Ecto neural progenitor cell (in vitro differentiated cells): ENCODE measurements at places on chromosomes 4 and X.

GRCh38 chr4:76449362-76449767, 14.3 kb downstream of the SHROOM3 start:
- no peak for DNase-seq

- DNase-seq, result no peak
Observed at GRCh38 chr4:2255501-2256155, 6.3 kb downstream of the MXD4 start.

GRCh38 chrX:45628041-45628440, 427.4 kb upstream of the DIPK2B start:
- no peak for DNase-seq

DNA sequence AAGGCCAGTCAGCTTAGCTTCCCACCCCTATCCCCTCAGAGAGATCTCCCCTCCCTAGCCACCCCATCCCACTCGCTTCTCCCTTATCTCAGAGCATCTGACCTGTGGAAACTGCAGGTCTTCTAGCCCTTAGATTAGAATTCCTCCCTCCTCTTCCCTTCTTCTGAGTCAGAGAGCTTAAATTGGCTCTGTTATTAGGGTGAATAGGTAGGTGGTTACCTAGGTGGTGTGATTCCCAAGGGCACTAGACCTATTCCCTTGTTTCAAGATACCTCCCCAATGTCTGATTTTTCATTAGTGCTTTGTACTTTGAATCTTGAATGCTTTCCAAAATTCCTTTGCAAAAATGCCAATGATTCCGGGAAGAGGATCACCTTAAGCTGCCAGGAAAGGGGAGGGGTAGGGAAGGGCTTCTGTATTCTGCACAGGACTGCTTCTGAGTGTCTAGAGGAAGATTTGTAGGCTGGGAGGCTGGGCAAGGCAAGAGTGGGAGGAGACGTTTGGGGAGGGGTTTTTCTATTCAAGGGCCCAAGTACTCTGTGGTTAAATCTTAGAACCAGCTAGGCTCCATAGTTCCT, 24.5 kb upstream of the MSN start:
- no peak for DNase-seq

DNA sequence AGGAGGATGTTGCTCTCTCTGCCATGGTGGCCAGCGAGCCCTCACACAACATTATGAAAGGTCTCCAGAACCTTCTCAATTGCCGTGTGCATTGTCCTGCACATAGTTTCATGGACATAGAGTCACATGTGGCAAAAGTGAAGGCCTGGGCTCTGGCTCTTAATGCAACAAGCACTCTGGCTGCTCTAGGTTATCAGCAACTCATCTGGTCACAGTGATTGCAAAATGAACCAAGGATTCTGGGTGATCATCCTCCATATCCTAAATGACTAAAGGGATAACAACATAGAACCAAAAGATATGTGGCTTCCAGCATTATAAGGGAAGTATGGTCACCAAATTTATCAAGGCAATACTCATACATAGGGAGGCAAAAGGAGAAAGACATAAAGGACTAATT, 175.2 kb downstream of the MGST2 start:
- no peak for DNase-seq

DNA sequence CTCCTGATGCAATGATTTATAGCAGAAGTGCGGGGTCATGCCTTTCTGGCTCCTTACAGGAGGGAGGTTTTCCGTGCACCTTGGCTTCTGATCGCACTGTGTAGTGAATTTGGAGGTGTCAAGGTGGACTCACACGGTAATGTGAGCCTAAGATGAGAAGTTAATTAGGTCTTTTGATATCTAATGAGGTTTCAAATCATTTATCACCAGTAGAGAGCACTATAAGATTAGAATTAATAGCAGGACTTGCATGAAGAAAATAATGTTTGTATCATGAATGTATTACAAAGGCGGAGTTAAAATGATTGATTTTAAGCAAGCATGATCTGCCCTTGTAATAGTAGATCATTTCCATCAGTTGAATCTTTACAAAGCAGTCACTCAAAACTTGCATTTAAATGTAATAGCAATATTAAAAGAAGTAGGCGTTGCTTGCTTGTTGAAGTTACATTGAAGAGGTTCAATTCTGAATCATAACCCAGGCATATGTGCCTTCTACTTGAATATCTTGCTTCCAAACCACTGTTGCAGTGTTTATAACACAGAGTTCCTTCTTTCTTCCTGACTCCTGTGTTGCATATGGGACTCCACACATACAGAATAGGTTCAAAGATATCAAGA, 152.1 kb downstream of the FMR1NB start:
- no peak for DNase-seq

DNA sequence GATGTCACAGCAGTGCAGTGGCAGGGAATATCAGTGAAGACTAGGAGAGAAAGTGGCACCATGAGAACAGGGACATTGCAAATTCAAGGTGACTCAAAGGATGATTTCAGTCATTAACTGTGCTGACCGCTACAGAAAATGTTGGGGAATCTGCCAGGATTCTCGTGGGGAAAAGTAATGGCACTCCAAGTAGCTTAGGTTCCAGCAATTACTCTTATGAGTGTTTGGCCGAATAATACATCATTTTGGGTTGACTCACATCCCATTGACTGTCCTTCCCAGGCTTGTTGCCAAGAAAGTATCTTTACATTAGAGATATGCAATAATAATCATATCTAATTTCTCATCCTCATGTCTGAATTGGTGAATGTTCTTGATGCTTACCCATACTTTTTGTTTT, 1411.1 kb upstream of the PCDH7 start:
- DNase-seq, result no peak

DNA sequence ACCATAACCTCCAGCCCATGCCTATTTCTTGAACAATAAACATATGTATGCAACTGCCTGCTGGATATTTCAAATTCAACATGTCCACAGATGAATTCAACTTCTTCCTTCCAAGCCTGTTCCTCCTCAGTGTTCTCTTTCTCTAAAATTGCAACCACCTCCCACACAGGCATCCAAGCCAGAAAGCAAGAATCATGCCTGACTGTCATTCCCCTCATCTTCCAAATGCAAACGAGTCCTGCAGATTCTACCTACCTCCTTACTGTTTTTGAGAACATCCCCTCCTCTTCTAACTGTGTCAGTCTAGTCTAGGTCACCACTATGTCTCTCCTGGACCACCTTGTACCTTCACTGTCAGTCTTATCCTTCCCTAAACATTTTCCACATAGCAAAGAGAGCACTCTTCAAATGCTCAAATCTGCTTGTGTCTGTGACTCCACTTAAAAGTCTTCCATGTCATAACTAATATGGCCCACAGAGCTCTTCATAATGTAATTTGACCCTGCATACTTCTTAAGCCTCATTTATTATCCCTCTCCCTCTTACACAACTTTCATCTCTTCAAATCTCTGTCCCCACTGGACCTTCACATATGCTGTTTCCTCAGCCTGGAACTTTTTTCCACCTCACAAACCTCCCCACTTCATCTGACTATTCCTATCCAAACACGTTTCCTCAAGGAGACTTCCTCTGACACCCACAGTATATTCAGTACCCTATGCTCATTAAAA, 25.7 kb downstream of the MAPK10 start:
- DNase-seq, result no peak

GRCh38 chr4:122083989-122084388, 68.1 kb upstream of the BLTP1 start:
- DNase-seq, result no peak

DNA sequence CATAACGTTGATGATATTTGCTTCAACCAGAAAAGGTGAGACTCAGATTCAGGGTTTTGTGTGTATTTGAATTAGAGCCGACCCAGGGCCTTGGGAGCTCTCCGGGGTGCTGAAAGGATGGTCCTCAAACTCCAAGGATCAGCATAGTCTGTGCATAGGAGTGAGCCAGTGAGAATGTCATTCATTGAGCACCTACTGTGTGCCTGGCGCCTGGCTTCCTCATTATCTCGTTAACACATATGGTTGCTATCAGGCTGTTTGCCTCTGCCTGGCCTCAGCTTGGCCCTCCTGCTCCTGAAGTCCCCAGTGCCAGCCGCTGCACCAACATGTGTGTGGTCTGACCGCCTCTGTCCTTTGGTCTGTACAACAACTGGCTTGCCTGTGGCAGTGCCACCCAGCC, 25.1 kb upstream of the JAKMIP1 start:
- peak; percentile 72 for DNase-seq

GRCh38 chr4:149247164-149247563, 568.5 kb downstream of the IQCM start:
- no peak for DNase-seq

- DNase-seq, result no peak
Observed at GRCh38 chrX:106706466-106706865, 20.0 kb upstream of the RNF128 start.

- no peak for DNase-seq
Observed at GRCh38 chrX:124341396-124342132, 4.8 kb upstream of the SH2D1A start.

GRCh38 chr4:183142571-183143550, 43.8 kb downstream of the WWC2 start:
- DNase-seq, result no peak

GRCh38 chr4:59704616-59705015, 1495.5 kb upstream of the ADGRL3 start:
- DNase-seq, result no peak
